ENCODE measurements at places on chromosomes 6 and 20.

GRCh38 chr6:31651602-31652191 is 764 bp downstream of the BAG6 start:
- DNase-seq, result no peak

DNA sequence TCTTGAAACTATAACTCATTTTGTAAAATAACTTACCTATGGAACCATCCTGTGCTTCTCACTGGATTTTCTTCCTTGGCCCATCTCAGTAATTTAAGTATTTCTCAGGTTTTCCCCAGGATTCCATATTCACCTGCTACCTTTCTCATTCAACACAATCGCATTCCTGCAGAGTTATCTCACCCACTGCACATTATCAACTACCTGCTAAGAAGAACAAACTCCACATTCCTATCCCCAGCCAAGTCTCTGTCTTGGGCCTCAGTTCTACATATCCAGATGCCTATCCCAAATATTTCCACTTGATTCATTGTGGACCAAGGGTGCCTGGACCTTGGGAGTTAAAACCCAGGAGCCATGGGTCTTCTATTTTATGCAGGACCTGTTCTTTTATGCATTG is 60.2 kb upstream of the KCNQ5 start:
- no peak for DNase-seq

DNA sequence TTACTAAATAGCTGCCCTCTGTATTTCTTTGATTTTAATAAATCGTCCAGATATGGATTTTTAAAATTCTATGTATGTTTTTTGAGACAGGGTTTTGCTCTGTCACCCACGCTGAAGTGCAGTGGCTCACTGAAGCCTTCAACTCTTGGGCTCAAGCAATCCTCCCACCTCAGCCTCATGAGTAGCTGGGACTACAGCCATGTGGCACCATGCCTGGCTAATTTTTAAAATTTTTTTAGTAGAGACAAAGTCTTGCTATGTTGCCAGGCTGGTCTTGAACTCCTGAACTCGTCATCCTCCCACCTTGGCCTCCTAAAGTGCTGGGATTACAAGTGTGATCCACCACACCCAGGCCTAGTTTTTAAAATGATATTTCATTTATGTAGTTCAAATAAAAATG is 47.4 kb upstream of the DDR1 start:
- no peak for DNase-seq

- DNase-seq, result no peak
Observed at GRCh38 chr20:50315586-50316551, 125.2 kb downstream of the CEBPB start.

GRCh38 chr20:54061101-54061881 is 9.1 kb downstream of the BCAS1 start:
- DNase-seq, result no peak

GRCh38 chr6:116507324-116507723 is 4.1 kb upstream of the CALHM5 start:
- no peak for DNase-seq

GRCh38 chr6:138116661-138116999 is 9.4 kb upstream of the PERP start:
- no peak for DNase-seq

GRCh38 chr6:18368277-18369105 is 18.7 kb upstream of the RNF144B start:
- no peak for DNase-seq

DNA sequence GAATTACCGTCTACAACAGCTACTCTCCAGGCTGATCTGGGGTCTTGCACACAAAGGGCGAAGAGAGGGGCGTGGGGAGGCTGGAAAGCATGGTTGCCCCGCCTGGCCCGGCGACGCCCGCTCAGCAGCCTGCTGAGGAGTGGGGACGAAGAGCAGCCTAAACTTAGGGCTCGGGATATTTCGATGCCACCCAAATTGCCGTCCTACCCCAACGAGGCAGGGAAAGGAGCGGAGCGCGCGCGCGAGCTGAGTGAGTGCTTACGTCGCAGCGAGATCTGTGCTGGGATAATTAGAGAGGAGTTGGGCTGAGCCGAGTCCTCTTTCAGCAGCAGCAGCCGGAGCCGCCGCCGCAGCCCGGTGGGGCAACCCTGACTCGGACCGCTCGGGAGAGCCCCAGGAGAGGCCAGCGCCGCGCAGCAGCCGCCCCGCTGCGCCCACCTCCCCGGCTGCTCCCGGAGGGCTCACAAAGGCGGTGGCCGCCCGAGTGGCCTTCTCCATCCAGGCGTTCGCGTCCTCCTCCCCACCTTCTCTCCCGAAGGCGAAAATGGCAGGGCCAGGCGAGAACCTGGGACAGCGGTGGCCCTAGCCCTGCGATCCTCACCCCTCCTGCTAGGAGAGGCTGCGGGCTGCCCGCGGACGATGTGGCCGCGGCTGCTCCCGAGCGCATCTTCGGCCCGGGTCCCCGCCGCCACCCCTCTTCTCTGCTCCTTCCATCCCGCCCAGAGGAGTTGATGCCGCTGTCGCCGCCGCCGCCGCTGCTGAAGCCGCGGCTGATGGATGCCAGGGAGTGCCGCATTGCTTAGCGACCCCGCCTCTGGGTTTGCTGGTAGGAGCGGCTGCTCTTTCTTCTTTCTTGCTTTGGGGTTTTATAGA is at the start of gene CLVS2:
Gene CLVS2 (plus strand): TSS at position 315 of the 873 bp plus-strand sequence. CDS start 1,543 bp downstream, outside the sequence.
- no peak for DNase-seq

DNA sequence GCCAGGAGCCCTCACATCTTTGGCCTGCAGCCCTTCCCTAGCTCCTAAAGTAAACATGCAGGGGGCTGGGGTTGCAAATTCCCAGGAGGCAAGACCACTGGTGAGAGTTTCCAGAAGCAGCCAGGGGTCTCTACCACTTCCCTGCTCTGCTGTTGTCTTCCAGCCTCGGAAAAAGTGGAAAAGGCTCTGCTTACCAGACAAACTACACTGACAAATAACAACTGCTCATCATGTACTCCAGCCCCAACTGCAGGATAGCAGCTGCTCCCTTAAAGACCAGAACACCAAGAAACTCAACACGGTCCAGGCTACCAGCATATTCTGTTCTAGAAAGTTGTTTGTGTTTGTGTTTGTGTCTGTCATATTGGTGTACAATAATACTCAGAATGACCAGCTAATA is 187.5 kb upstream of the MARCKS start:
- no peak for DNase-seq

DNA sequence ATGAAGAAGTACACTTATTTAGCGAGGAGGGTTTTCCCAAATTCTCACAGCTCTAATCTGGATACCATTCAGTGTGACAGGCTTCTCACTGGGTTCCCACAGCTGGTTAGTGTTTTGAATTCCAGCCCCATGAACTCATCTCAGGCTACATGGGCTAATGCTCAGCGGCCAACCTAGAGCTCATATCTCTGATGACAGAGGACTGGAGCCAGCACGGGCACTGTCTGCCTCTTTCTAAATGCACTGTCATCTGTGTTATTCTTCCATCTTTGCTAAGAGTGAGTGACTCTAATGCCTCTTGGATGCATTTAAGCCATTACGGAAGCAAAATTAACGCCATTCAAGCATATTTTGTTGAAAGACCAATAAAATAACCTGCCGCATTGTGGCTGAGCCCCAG is 308.9 kb upstream of the JAG1 start:
- no peak for DNase-seq

- no peak for DNase-seq
Observed at GRCh38 chr20:61991476-61991875, 74.2 kb downstream of the TAF4 start.

GRCh38 chr6:5736016-5736738 is 270.5 kb downstream of the NRN1 start:
- no peak for DNase-seq

DNA sequence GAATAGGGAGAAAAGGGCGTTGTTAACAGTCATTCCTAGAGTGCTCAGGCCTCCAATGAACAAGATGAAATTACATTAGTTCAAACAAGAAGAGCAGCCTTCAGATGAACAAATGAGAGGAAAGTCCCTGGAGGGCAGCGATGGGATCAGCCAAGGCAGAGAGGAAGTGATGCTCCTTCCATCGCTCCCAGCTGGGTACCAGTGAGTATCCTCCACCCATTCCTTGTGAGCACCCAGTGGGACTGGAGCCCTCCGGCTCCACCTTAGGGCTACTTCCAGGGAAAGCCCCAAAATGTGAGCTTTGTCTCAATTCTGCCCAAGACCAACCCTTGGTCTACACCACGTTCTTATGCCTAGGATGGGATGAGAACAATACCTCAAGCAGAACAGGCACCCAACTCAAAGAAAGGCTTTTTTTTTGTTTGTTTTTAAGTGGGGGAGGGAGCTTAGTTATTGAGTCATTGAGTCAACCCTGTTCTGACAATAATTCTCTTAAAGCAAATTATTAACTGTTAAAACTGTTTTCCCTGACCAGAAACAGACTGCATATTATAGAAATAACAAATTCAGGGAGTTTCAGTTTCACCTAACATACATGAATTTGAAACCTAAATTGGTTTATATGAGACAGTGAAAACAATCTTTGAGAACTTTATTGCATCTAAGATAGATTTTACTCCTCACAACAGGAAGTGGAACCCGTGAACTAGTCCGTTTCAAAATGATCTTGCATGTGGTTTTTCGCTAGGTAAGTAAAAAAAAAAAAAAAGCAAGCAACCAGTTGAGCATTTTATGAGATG is 106.9 kb downstream of the IPCEF1 start:
- peak; percentile 72 for DNase-seq

DNA sequence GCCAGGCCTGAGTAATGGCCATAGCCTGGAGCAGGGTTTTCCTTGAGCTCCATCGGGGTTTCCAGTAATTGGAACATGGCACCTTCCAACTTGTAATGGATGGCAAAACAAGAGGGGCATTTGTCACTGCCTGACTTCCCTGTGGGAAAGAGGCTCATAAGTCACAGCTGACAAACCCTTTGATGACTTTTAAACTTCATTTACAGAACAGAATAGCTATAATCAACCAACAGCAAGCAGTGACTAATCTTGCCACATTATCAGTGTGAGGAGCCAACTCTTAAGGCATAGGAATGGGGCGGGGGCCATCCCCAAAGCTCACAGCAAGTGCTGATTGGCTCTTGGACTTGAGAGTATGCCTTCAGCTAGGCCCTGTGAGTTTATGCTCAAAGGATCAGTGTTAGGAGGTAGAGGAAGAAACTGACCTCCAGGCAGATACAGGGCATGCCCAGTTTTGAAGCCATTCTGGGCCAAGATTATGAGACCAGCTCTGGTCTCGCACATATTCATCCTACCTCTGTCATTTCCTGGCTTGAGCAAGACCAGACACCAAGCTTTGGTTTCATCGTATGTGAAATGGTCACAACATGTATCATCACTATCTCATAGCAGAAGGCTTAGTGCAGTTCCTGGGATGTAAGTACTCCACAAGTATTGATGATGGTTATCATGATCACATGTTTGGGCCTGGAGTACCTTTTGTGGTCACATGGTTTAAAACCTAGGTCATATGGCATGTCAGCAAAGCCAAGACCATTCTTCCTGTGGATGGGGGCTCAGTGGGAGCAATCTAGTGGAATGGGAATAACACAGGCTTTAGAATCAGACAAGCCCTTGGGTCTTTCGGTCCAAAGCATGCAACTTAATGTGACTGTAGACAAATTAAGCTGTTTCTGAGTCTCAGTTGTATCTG is 49.2 kb downstream of the EIF2S2 start:
- DNase-seq, result no peak

DNA sequence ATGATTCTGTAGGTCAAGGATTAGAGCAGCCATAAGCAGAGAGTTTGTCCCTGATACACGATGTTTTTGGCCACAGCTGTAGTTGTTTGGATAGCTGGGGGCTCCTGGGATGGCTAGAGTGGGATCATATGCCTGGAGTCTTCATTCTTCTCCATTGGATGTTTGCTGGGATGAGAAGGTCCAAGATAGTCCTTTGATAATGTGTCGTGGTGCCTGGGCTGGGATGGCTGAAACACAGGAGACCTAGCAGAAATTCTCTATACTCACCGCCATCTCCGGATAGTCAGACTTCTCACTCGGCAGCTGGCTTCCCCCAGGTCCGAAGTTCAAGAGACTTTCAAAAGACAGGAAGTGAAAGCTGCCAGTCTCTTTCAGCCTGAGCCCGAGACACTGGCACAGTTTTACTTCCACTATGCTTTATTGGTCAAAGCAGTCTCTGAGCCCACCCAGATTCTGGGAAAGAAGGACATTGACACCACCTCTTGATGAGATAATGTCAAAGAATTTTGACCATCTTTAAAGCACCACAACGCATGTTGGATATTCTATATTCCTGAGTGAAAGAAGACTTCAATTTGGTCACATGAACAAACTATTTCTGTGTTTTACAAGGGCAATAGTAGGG is 16.0 kb downstream of the MARCKS start:
- DNase-seq, result no peak

- no peak for DNase-seq
Observed at GRCh38 chr20:8133851-8134451, 1.9 kb downstream of the PLCB1 start.

DNA sequence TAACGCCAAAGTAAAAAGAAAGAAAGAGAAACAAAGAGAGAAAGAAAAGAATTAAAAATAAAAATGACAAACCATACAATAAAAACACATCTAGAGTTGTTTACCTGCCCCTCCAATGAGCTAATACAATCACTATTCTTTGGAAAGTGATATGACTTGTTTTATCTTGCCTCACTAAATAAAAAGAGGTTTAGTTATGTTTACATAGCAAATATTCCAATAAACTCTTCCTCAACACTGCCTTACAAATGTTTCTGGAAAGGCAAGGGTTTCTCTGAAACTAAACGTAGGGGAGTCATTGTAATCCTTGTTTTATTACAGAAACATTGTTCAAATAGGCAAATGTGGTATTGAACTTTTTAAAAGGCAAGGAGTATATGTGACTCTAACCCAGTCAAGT is 396.2 kb downstream of the EPM2A start:
- DNase-seq, result no peak

- DNase-seq, result no peak
Observed at GRCh38 chr6:17240803-17241500, 40.2 kb upstream of the RBM24 start.

GRCh38 chr6:169156108-169156792 is 97.4 kb downstream of the THBS2 start:
- no peak for DNase-seq

GRCh38 chr20:36827541-36828279 is 48.2 kb upstream of the TLDC2 start:
- no peak for DNase-seq

GRCh38 chr20:56627122-56628014 is 1.7 kb upstream of the TFAP2C start:
- DNase-seq, result no peak

DNA sequence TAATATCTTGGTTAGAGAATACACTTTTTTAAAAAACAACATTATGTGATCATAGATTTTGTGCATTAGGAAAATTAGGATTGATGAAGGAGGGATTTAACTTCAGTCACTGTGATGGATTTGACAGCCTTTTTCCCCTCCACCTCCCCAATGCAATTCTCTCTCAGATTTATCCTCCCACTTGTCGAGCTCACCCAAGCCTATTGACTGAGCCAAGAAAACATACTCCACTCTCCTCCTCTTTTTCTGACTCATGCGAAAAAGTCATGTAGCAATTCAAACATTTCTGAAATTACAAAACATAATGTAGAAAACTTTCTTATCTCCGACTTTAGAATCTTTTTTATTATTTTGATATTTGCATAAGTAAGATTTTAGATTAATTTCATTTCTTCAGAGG is 24.1 kb downstream of the KLHL32 start:
- DNase-seq, result no peak

- no peak for DNase-seq
Observed at GRCh38 chr6:53547166-53547810, 2.4 kb upstream of the GCLC start.

GRCh38 chr6:73157870-73158269 is 67.4 kb downstream of the KHDC1L start:
- DNase-seq, result no peak
